ENCODE measurements at places on chromosomes 7 and 10.

GRCh38 chr10:111104811-111105210 is 28.0 kb downstream of the ADRA2A start:
- DNase-seq, result no peak

GRCh38 chr10:67772894-67773511 is 65.0 kb downstream of the DNAJC12 start:
- DNase-seq, result no peak

DNA sequence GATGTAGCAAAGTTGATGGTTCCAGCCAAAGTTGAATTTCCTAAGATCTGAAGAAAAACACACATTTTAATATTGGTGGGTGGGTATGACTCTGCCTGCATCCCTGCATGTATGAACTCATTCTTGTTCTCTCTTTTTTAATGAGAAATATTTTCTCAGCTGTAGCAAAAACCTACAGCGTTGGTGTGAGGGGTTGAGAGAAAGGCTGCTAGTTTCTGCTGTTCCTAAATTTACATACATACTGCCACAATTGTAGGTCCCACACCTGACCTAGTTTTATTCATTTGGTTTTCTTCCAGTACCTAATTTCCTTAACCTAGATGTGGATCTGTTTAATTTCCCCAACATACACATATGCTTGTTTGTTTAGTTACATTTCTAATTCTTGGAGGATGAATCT is 4.6 kb downstream of the AGFG2 start:
- no peak for DNase-seq

GRCh38 chr7:105677410-105677730 is 96.1 kb upstream of the EFCAB10 start:
- DNase-seq, result no peak

DNA sequence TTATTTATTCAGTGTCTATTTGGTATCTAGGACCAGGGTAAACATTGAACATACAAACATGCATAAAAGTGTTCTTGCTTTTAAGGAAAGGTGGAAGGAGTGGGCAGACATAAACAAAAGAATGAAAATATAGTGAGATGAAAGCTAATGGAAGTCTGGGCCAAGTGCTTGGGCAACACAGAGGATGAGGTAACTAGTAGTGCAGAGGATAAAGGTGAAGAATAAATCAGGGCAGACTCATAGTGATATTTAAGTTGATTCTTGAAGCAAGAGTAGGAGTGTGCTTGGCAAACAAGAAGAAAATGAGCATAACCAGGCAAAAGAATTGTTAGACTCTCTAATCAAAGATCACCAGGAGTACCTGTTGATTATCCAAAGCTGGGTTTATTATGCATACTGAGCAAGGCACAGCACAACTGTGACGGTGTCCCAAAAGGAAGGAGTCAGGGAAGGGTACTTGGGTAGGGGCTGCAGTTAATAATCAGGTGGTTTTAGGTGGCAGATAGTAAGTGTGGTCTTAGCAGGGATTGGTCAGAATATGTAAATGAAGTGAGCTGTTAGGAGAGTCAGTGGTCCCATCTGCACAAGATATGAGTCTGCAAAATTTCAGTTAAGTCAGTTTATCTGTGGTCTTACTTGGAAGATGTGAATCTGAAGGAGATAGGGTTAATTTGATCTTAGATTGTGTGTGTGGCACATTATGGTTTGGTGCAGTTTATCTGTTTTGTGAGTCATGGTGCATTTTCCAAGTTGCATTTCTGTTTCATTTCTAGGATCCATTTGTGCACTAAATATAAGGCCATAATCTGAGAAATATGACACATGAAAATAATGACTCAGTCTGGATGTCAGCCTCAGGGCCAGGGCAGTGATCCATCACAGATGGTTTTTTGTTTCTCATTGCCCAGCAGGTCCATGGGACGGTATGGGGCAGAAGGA is 30.6 kb upstream of the TAX1BP1 start:
- DNase-seq, result no peak

DNA sequence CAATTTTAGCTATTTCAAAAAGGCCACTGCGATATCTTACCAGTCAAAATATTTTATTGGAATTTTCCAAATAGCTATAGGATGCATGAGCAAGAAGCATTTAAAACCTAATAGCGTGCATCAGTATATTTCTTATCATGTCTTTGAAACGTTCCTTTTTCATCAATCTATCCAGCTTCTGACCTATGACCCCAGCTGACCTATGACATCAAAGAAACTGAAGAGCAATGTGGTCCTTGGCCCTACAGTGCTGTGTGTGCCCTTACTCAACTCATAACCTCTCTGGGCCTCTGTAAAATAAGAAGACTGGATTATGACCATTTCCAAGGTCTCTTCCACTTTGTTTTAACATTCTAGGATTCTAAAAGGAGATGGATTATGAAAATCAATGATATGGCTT is 118.2 kb downstream of the ZNF22 start:
- no peak for DNase-seq

- DNase-seq, result no peak
Measured at GRCh38 chr10:85060944-85061343, 732.6 kb downstream of the CCSER2 start.

GRCh38 chr10:10897400-10897799 is 120.3 kb upstream of the CELF2 start:
- no peak for DNase-seq

GRCh38 chr7:23964715-23965114 is 254.7 kb downstream of the STK31 start:
- no peak for DNase-seq

All from GM12892 (cell line).